ENCODE measurements at places on chromosomes 5 and 9.

DNA sequence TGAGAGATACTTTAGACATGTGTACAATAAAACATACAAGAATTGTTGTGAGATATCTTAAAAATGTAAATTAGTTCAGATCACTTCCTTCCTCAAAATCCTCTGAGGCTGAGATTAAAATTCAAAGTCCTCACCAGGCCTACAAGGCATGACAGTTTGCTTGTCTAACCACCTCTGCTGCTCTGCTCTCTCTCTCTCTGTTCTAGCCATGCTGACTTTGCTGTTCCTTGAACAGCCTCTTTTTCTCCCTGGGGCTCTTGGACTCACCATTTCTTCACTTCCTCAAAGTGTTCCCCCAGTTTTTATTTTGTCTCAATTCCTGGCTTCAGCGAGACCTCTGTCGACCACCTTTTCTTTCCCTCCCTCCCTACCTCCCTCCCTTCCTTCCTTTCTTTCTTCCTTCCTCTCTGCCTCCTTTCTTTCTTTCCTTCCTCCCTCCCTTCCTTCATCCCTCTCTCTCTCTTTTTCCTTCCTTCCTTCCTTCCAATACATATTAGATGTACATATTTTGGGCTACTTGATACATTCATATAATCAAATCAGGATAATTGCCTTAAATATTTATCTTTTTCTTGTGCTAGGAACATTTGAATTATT is 27.0 kb downstream of the CATSPER3 start:
- DNase-seq, result no peak

- no peak for DNase-seq
Observed at GRCh38 chr9:93599571-93600403, 23.4 kb downstream of the PHF2 start.

GRCh38 chr5:160461378-160461777 is 39.7 kb downstream of the PTTG1 start:
- DNase-seq, result no peak

DNA sequence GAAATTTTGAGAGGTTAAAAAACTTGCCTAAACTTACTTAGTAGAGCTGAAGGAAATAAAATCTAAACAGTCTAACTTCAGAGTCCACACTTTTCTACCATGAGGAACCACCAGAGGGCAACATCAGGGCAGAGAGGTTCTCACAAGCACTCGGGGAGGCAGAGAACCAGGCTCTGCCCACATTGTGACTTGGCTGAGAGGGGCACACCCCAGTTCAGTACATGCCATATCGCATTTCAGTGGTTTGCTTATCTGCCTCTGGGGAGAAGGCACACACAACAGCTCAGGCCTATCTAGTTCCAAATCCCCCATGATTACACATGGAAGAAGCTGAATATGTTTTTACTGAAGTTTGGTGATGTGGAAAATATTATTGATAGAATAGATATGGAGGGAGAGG is 49.2 kb downstream of the EQTN start:
- DNase-seq, result no peak

DNA sequence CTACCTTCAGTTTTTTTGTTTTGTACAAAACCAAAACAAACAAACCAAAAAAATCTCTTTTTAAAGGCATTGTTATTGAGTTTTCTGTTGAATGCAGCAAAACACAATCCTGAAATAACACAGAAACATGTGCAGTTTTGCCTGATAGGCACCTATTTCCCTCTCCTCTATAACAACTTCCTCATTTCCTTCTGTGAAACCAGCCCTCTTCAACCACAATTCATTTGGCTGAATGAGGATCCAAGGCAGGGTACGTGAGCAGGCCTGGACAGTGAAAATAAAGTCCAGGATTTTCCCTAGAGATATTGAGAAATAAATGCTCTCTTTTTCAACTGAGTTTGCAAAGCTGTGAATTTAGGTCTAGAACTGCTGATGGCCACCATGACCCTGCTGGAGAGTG is 134.8 kb upstream of the LARP1 start:
- DNase-seq, result no peak
